Astrocyte (in vitro differentiated cells and primary cell): ENCODE measurements at places on chromosomes 1 and 21. TPM values are rescaled to one million over a fixed set of nuclear protein-coding genes. Genes with fewer than 3 reads are reported as not detected.

DNA sequence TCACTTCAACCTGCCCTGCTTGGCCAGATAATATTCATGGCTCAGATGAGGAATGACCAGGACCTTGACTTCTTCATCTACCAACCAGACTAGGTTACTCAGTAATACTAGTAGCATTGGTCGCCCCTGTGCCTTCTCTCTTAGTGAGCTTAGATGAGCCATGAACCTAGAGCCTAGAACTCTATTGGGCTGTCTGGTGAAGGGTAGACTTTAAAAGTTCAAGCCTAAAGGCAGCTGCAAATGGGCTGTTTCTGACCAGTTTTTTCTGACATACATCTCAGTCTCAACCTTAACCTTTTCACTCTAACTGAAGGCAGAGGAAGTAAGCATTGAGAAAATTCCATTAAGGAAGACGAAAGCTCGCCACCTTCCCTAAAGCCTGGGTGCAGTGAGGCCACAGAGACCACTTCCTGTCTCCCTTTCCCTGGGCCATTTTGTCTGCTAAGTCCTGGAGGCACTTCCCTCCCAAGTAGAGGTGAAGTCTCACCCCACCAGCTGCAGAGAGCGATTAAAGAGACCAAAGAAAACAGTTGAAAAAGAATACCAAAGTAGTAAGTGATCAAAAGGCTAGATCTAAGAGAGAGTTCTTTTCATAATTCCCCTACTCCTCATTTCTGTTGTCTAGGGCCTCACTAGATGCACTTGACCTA is 53.3 kb downstream of the MTR start:
- H3K27ac ChIP-seq, result no peak overlapping the region
- H3K27me3 ChIP-seq, result no peaks in the 10 kb centered on the region
- no peak for DNase-seq
- H3K4me3 ChIP-seq, result no peak overlapping the region
- no peaks in the 10 kb centered on the region for H3K4me1 ChIP-seq
- H3K36me3 ChIP-seq, result peaks cover 2% of the 10 kb centered on the region

DNA sequence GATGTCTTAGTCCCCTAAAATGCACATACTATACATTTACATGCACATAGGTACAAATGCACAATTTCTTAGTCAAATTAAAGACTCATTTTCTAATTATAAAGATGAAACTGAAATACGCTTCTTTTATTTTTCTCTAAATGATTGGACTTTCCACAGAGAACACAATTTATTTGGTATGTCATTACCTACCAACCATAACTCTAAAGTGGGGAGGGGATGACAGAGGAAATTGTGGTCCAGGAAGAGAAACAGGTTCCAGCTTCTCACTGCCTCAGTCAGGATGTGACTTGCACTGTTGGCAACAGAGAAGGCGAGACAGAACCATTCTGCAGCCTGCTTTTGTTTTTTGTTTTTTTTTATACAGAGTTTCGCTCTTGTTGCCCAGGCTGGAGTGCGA is 1189.2 kb downstream of the PLA2G4A start:
- no peak for DNase-seq
- no peaks in the 10 kb centered on the region for H3K4me1 ChIP-seq
- H3K27me3 ChIP-seq, result no peaks in the 10 kb centered on the region
- H3K36me3 ChIP-seq, result no peaks in the 10 kb centered on the region
- no peak overlapping the region for H3K27ac ChIP-seq

- H3K36me3 ChIP-seq, result no peaks in the 10 kb centered on the region
- H3K27ac ChIP-seq, result no peak overlapping the region
- H3K4me3 ChIP-seq, result no peak overlapping the region
- H3K27me3 ChIP-seq, result no peaks in the 10 kb centered on the region
- no peaks in the 10 kb centered on the region for H3K4me1 ChIP-seq
These were observed 32.5 kb upstream of the SLC44A5 start for GRCh38 chr1:75643460-75643859.

NPHS2 gene
- total RNA-seq, result not detected in 2 replicates

GRCh38 chr1:154521695-154522094 is 19.5 kb upstream of the SHE start:
- H3K27ac ChIP-seq, result no peak overlapping the region
- no peak for DNase-seq
- no peak overlapping the region for H3K4me3 ChIP-seq
- peaks cover 31% of the 10 kb centered on the region for H3K27me3 ChIP-seq

DNA sequence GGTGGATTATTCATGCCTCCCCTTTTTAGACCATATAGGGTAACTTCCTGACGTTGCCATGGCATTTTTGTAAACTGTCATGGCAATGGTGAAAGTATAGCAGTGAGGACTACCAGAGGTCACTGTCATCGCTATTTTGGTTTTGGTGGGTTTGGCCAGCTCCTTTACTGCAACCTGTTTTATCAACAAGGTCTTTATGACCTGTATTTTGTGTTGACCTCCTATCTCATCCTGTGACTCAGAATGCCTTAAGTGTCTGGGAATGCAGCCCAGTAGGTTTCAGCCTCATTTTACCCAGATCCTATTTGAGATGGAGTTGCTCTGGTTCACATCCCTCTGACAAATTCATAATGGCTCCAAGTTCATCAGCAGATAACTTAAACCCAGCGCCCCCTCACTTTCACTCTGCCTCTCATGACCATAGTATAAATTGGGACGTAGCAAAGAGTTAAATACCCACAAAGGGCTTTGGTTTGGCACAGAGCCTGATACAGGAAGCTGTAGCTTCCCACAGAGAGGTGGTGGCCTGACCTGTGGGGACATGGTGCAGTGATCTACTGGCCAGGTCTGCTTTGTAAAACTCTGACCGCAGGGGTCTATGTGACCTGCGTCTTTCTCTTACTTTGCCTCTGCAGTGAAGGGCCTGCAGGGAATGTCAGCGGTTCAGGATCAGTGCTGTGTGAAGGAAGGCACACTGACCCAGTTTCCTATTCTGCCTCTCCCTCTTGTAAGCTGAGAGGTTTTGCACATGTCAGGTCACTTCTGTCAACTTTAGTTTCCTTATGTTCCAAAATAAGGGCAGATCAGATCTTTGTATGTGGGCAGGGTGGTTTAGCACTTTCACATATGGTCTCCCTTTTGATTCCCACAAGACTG is 78.1 kb upstream of the ZNF644 start:
- no peak overlapping the region for H3K27ac ChIP-seq
- H3K4me3 ChIP-seq, result no peak overlapping the region
- peaks cover 2% of the 10 kb centered on the region for H3K27me3 ChIP-seq
- H3K36me3 ChIP-seq, result no peaks in the 10 kb centered on the region
- peak; percentile 35 for DNase-seq

DNA sequence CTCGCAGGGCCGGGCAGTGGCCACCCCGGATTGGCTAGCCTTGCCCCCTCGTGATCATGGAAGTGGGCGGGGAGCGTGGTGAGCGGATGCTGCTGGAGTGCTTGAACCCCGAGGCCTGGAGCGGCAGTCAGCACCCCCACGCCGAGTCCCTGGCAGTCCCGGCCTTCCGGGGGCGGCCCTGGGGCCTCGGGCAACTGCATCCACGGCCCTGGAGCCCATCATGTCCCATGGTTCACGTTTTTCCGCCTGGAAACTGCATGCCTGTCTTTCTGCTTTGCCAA is 45.6 kb downstream of the CDC7 start:
- H3K27me3 ChIP-seq, result peaks cover 15% of the 10 kb centered on the region
- no peaks in the 10 kb centered on the region for H3K4me1 ChIP-seq
- no peaks in the 10 kb centered on the region for H3K36me3 ChIP-seq
- H3K27ac ChIP-seq, result no peak overlapping the region
- no peak for DNase-seq
